ENCODE measurements at places on chromosomes 3 and 15.

DNA sequence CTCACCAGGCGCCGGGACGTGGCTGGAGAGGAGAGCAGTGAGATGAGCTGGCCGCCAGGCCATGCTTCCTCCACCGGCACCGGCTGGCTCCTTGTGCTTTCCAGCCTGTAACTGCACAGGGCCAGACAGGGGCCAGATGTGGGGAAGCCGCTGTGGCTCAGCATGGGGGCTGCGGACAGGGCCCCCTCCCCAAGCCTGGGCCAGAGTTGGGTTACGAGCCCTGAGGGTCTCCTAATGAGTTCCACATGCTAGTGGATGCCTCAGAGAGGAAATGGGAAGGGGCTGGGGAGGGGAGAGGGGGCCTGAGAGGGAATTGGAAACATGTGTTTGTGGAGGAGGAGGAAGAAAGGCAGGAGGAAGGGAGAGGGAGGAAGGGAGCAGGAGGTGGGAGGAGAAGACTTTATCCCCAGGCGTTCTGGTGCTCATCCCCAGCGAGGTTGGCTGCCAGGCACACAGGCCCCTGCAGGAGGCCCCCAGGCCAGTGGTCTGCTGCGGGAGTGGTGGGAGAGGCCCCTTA is 11.7 kb upstream of the DUSP7 start:
- DNase-seq: no peak

DNA sequence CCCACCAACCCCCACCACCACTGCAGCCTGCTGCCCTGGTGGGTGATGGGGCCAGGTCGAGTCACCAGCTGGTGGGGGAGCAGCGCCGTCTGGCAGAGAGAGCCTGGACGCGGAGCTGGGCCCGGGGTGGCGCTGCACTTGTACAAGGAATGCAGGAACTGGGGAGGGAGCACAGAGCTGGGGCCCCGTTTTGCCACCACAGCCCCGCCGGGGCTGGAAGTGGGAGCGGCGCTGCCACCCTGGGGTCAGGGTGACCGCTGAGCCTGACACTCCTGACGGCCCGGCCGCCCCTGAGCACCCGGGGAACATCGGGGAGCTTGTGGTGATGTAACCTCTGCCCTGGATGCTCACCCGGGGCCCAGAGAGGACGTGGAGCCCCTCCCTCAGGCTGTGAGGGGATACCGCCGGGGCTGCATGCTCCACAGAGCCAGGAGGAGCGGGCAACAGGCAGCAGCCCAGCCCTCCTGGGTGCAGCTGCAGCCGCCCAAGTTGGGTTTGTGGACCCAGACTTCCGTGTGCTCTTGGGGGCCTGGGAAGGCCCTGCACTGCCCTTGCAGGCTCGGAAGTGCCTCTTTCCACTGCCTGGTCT is 32.6 kb upstream of the IREB2 start:
- DNase-seq: no peak

DNA sequence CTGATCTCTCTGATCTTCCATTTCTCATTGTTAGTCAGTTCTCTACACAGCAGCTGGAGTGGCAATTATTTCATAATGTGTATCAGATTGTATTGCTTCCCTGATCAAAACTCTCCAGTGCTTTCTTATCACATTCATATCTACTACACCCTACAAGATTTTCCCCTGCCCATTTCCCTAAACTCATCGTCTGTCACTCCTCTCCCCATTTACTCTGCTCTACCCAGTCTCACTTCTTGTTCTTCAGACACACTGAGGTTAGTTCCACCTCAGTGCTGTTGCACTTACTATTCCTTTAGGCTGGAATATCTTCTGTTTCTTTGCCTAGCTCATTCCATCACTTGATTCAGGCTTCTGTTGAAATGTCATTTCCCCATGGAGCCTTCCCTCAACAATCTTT is 197.1 kb downstream of the SATB1 start:
- no peak for DNase-seq

GRCh38 chr3:142105991-142106390 is 43.4 kb downstream of the TFDP2 start:
- DNase-seq: no peak

DNA sequence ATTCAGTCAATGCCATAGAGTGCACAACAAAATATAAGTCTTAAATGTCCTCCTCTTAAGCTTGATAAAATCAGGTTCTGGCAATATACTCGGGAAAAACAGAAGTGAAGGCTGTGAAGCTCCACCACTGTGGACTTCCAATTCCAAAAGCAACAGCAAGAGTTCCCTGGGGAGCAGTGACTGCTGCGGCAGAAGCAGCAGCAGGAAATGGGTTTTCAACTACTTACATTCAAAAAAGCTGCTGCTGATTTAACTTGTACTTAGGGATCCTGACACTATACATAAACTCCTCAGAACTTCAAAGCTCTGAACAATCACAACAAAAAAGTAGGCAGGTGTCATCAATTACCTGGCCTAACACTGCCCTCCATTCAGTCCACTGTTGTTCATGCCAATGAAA is 4.7 kb downstream of the CEP152 start:
- no peak for DNase-seq

GRCh38 chr15:88586401-88587162 is 34.6 kb upstream of the AEN start:
- DNase-seq: no peak

DNA sequence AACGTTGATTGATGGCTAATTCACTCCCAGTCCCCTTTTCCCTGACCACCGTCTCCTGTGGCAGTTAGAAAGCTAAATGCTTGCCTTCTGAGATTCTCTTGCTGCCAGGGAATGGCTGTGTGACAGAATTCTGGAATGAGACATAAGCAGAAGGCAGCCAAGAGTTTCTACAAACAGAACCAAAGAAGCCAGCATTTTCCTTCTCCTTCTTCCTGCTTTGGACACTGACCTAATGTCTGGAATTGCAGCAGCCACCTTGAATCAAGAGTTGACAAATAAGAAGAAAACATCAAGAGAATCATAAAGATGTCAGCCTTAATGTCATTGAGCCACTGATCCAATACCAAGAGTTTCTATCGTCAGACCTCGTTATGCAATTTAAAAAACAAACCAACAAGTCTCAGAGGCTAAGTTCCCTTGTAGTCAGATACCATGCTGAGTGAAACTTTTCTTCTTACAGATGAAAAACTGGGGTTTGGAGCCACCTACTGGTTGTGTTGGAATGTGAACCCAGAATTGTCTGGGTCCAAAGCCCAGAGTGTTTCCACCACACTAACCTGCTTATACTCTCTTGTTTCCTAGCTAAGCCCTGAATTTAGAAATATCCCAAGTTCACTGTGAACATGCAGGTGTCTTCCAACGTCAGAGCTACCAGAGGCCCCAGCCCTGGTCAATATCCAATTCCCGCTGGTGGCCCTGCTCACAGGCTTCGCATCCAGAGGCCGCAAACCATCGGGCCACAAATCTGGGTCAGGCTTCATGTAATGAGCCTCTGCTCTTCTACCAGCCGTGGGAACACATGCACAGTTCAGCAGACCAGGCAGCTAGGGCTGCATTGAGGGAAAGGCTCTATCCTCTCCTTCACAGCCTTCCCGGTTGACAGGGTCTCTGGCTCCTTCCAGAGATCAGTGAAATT is 42.5 kb downstream of the MCF2L2 start:
- DNase-seq: peak; percentile 57

DNA sequence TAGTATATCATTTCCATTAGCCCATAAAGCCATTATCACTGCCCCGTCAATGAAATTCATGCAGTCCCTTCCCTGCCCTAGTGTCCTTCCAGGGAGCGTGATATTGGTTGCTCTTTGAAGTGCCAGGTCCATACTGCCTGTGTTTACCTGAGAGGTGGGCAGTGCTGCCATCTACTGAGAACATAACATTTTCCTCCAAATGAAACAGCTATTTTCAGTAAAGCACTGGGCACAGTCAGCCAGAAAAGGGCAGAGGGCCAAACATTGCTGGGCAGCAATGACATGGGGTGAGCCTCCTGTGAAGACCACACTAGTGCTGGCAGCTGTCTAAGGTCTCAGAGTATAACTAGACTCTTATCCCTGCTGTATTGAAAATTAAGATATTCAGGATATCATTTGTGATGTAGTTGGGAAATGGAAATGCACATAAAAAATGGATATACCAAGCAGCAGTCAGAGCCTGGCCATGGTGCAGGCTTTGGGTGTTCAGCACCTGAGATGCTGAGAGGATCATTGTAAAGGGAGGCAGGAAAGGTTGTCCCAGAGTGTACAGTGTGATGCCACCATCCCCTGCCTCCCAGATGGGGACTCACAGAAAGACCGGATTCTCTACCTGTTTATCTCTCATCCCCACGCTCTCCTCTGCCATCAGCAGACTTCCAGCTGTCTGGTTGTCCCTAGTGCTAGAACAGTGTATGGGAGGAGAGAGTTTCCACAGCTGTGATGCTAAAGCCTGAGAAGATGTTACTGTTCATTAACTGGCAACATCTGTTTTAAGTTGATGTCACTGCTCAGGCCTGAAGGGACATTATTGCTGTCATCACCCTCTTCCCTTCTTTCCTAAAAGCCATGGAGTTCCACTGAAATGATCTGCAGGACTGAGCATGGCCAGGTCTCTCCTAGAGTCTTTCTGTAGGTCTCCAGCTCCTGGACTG is 108.8 kb downstream of the ARNT2 start:
- no peak for DNase-seq

- no peak for DNase-seq
Measured at GRCh38 chr15:92505611-92506010, 111.9 kb downstream of the ST8SIA2 start.

DNA sequence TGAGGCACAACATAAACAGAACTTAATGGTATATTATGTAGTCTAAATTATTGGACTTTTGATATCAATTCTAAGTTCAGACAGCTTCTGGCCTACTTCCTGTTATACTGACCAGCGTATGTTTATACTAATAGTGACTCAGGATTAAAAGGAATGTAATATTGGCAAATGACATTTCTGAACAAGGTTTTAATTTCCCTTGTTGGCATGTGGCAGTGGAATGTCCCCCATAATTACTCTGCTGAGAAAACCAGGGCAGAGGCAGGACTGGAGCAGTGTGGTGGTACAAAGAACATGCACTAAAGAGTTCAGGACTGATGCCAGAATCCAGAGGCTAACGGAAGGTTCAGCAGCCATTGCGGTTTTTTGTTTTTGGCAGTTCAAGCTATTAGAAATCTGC is 184.0 kb downstream of the KCNAB1 start:
- DNase-seq: no peak

DNA sequence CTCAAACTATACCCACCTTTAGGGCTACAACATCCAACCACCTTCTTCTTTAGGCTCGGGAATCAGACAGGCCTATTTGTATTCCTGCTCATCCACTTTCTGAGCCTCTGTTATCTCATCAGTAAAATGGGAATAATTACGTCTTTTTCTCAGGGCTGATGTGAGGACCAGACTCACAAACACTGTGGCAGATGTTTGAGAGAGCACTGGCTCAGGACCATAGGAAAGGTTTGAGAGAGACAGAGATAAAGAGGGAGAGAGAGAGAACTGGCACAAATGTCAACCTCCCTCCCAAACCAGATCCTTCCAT is 4.8 kb upstream of the DAPK2 start:
- DNase-seq: no peak

GRCh38 chr3:79011821-79012529 is 755.8 kb downstream of the ROBO1 start:
- no peak for DNase-seq

GRCh38 chr3:156551746-156552145 is 3.2 kb downstream of the SSR3 start:
- DNase-seq: no peak

- no peak for DNase-seq
Measured at GRCh38 chr15:69119683-69120395, 40.6 kb upstream of the GLCE start.

- DNase-seq: no peak
Measured at GRCh38 chr3:29478611-29479010, 197.7 kb downstream of the RBMS3 start.

DNA sequence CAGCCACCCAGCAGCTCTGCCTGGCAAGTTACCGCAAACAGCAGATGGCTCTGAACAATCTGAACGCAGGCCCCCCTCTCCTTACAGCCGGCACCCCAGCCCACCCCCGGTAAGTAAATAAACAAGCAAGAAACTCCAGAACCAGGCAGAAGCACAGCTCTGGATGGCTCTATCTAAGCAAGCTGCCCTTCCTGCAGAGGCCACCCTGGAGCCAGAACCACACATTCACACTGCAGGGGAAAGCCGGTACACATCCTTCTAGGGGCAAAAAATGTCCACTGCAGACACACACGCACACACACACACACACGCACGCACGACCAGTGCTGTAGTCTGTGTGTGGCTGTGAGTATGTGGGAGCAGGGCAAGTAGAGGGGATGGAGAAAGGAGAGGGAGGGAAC is 63.9 kb downstream of the ADCY5 start:
- no peak for DNase-seq

DNA sequence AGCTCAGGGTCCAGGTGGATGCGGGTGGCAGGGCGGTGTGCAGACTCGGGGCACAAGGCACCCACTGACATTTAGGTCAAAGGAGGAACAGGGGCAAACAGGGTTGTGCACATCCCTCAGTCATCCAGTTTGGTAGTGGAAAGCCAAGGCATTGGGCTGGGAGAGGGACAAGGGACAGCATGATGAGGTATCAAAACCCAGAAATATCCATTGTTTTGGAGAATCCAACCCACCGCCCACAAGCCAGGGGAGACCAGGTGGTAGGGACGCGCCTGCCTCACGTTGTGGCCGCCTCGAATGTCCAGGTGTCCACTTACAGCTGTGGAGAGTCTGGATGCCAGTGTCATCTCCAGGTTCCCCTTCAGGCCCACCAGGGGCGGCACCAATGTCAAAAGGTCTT is 33.3 kb downstream of the SLC41A3 start:
- no peak for DNase-seq

- no peak for DNase-seq
Measured at GRCh38 chr3:10374311-10374710, 53.4 kb upstream of the SEC13 start.

- no peak for DNase-seq
Measured at GRCh38 chr3:106578911-106579310, 710.1 kb upstream of the CBLB start.

DNA sequence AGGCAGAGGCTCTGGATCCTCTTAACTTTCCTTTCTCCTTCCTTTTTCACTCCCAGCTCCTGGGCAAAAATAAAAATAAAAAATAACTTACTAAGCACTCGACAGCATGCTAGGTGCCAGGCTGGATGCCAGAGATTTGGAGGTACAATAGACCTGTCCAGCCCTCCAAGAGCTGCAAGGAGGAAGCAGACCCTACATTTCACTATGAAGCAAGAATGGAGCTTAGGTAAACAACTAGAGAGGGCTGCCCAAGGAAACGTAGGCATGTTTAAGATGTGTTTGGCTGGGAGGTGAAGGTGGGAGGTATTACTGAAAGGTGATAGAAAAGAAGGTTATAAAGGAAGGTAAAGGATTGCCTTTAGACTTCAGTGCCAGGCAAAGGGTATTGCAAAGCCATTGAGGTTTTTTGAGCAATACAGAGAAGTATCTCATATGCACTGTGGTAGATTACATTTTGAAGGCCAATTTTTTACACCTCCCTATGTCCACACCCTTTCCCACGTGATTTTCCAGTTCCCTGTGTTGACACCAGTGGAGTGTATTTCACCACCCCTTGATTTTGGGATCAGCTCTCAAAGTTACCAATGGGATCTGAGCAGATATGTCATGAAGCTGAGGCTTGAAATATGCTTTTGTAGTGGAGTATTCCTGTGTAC is 69.1 kb downstream of the DCLK3 start:
- DNase-seq: no peak

All from putamen (tissue), 1 donor.